ENCODE measurements at places on chromosomes 13 and 19.

- no peak for DNase-seq
Measured at GRCh38 chr13:106381091-106381490, 154.4 kb downstream of the EFNB2 start.

DNA sequence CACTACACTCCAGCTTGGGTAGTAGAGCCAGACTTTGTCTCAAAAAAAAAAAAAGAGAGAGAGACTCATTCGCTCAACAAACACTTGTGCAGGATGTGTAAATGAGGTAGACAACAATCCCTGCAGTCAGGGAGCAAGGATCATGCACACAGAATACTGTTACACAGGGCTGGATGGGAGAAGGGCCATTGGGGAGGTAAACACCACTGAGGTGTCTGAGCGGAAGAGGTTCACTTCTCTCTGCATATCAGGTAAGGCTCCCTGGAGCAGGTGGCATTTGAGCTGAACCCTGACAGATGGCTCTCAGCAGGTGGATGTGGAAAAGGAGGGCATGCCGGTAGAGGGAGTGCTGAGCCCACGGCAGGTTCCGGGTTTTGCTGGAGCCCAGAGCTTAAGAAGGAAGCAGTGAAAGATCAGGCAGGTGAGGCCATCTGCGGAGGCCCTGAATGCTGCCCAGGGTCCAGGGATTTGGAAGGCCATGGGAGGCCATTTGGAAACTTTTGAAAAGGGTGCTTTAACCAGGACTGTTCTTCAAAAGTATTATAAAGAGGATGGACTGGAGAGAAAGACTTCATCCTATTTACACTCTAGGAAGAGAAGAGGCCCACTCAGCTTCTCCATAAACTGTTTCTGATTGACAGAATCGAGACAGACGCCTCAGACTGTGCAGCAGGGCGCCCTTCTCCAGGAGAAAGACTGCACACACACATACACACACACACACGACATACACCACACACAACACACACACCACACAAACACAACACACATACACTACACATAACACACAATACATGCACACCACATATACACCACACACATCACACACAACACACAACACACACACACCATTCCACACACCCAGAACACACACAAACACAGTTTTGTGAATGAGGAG lies 199.4 kb downstream of the USP12 start:
- peak; percentile 13 for DNase-seq

DNA sequence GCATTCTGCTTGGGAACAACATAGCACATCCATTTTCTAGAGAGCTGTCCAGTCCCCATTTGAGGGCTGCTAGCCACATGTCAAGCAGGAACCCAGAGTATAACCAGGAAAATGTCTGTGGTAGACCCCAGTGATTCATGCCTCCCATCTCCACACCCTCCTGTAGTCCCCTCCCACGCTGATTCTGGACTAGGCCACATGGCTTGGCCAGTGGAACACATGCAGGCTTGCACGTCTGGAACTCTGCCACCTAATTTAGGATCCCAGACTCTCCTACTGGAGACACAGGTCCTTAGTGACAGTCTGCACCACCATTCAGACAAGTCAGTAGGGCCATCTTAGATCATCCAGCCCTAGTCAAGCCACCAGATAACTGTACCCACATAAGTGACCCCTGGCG lies 149.8 kb downstream of the ZIC5 start:
- no peak for DNase-seq

- no peak for DNase-seq
Measured at GRCh38 chr13:26678330-26678729, 82.3 kb downstream of the GPR12 start.

GRCh38 chr19:49335784-49336481 lies 727 bp downstream of the CD37 start:
- no peak for DNase-seq

GRCh38 chr19:31975461-31975860 lies 369.9 kb upstream of the ZNF507 start:
- DNase-seq: no peak

DNA sequence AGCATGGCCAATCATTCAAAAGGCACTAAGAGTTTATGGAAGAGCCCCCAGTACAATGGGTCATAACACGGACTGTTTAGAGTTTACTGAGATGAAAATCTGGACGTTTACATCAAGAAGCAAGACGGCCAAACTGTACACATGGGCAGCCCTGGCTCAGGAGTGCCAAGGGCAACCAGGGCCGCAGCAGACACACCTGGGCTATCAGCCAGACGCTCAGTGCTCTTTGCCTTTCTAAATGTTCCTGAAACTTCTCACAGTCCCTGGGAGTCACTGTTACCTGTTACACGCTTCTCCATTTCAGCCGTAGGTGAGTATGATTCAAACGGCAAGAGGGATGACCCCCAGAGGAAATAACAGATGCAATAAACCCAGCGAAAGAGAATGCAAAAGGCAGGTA lies 64.5 kb downstream of the ABCC4 start:
- no peak for DNase-seq

GRCh38 chr19:29176981-29177754 lies 35.8 kb downstream of the UQCRFS1 start:
- DNase-seq: no peak

DNA sequence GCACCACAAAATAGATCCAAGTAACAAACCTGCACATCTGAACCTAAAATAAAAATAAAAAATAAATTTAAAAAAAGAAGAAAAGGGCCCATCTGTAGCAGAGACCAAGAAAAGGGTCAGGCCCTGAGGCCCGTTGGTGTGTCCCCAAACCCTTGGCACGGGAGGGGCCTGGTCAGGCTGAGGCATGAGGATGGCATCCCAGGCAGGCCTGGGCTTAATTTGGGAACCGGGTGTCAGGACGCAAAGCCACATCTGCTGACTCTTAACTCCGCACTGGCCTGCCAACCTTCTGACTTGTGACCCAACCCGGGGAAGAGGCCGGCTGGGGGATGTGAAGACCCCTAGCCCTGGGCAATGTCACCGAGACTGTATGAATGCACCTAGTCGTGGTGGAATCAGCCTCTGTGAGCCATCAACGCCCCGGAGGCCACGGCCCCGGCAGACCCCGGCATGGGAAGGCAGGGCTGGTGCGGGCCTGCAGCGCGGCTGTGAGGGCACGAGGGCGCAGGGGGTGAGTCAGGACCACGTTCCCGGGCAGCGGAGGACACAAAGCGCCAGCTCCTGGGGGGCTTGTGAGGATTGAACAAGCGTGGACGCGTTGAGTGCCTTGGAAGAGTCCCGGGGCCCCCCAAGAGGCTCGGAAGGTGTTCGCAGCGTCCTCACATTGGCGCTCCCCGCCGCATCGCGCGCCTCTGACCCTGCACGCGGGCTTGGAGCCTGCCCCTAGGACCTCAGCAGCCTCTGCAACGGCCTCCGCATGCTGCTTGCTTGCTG lies 38.2 kb downstream of the ATP12A start:
- no peak for DNase-seq

- no peak for DNase-seq
Measured at GRCh38 chr13:31310786-31311185, 111.0 kb downstream of the B3GLCT start.

DNA sequence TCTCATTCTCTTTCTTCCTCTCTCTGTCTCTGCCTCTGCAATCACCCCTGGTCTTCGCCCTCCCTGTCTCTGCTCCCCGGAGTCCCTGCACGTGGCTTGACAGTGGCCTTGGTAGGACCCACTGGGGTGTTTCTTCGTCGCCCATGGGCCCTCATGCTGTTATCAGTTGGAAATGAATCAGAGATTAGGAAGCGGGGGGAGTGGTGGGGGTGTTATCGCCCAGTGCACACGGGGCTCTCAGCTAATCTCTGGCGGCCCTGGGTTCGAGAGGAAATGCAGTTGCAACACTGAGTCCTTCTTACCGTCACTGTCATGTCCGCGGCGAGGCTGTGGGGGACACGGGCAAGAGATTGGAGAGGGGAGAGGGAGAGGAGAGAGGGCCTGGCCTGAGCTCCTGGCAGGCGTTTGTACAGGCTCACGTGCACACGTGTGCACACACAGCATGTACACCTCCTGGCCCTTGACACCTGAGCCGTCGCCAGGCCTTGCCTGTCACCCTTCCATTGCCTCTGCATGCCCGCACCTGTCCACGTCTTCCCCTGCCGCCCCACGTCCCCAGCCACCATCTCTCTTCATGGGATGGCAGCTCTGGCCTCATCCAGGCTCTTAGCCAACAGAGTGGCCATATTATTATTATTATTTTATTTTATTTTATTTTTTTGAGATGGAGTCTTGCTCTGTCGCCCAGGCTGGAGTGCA lies 37.8 kb upstream of the SLC7A10 start:
- no peak for DNase-seq

GRCh38 chr13:105814902-105815250 lies 720.6 kb downstream of the EFNB2 start:
- no peak for DNase-seq

- no peak for DNase-seq
Measured at GRCh38 chr13:99985241-99985874, 3.8 kb downstream of the ZIC2 start.

DNA sequence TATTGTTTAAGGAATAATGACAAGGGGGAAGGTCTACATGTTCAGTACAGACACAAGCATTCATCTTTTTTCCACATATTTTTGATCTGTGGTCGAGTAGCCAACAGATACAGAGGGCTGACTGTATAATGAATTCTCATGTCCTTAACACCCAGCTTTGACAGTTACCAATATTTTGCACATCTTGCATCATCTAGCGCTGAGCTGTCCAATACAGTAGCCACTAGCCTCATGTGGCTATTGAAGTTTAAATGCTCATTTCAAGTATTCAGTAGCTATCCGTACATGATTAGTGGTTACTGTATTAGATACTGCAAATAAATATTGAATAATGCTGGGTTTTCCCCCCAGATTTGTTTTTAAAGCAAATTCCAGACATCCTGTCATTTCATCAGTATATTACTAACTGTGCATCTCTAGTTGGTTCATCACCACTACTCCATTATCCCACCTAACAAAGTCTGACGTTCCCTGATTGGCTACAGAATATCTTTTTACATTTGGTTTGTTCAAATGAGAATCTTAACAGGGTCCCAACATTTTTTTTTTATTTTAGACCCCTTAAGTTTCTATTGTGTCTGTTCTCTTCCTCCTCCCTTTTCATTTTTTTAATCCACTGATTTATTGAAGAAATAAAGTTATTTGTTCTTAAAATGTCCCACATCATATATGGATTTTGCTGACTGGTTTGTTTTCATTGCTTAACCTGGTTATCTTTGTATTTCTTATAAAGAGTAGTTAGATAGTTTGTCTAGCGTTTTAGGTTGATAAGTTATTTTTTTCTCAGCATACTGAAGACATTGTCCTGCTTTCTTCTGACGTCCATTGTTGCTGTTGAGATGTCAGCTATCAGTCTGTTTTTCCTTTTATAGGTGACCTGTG lies 8.2 kb downstream of the ZNF177 start:
- DNase-seq: no peak

DNA sequence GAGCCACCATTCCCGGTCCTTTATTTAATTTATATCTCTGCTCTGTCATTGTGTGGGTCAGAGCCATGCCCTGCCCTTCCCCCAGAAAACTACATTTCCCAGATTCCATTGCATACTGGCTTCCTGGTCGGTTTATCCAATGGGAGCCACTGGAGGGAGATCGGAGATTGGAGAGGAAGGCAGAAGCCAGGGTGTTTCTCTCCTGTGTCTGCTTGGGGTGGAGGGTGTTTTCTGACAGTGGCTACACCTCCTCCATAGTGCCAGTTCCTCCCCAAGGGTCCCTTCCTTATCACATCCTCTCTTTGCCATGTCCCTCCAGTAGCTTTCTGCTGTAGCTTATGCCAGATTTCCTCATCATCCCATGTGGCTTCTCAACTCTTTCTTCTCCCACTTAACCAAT lies 19.0 kb downstream of the OLFM2 start:
- no peak for DNase-seq

- DNase-seq: no peak
Measured at GRCh38 chr19:7942981-7943443, 454 bp downstream of the TIMM44 start.

DNA sequence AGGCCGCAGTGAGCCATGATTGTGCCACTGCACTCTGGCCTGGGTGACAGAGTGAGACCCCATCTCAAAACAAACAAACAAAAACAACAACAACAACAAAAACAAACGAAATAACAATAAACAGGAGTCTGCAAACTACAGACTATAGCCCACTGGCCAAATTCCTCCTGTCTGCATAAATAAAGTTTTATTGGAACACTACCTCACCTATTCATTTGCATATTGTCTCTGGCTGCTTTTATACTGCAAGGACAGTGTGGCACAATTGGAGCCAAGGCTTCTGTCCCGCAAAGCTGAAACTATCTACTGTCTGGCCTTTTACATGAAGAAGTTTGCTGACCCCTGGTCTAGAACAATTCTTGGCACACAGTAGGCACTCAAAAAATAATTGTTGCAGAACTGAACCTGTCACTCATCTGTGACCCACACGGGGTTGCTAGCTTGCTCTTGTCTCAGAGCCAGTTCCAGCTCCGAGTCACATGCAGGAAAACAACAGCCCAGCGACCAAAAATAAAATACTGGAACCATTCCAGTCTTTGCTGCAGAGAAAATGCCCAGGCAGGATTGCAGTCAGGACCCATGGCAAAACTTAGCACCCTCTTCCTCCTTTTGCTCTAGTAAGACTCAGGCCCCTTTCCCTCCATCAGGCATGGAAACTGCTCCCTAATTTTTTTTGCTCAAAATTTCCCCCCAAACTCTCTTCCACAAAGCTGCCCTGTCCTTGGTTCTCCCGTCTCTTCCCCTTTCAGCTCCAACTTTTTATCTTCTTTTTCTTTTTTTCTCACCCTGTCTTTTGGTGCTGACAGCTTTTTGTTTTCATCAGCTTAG lies 4.8 kb upstream of the MYH14 start:
- DNase-seq: no peak

DNA sequence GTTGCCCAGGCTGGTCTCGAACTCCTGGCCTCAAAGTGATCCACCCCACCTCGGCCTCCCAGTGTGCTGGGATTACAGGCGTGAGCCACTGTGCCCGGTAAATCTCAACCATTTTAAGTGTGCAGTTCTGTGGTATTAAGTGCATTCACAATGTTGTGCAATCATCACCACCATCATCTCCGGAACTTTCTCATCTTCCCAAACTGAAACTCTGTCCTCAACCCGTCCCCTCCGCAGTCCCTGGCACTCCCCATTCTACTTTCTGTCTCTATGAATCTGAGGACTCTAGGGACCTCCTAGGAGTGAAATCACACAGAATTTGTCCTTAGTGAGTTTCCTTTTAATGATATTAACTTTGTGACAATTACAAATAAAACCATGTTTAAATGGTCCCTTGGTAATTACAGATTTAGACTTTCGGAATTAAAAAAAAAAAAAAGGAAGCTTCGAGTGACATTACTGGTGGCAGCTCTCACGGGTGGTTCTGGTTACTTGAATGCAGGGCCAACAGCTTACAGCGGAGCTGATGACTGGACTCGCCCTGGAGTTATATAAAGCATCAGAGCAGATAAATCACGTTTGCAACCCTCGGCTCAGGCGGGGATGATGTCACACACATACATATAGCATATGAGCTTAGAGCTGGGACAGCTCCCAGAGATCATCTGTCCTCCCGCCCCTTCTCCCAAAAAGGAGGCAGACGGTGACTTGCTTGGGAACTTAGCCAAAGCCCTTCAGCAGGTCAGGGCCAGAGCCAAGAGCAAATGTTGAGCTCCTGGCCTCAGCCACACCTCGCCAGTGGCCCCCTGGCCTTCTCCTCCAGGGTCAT lies 89.8 kb downstream of the ZNF557 start:
- no peak for DNase-seq

GRCh38 chr13:51738226-51738905 lies 65.6 kb downstream of the DHRS12 start:
- DNase-seq: no peak
